ENCODE measurements at places on chromosomes 16 and 17.

DNA sequence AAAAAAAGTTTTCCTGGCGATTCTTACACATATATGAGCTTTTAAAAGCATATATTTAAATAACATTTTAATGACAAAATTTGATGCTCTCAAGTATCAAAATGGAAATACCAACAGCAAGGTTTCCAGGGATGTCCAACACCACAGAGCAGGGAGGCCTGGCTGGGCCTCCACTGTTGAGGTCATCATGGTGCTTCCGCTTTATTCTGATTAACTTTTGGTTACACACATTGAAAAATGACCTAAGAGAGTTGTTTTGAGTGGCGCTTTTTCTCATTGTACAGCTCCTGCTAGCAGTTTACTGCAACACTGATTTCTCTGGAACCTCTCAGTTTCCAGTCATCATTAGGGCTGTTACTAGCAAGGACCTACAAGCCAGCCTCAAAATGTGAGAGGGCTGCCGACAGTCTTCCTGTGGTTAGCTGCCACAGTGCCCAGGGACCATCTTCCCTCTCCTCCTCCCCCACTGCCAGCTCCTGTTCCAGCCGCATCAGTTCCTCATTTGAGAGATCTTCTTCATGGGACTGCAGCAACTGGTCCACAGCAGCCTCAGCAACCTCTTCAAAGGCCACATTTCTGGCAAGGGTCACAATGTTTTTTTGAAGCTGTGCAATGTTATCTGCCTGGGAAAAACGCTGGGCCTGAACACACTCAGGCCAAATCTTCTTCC lies 21.3 kb downstream of the DEF8 start:
- DNase-seq: no peak

DNA sequence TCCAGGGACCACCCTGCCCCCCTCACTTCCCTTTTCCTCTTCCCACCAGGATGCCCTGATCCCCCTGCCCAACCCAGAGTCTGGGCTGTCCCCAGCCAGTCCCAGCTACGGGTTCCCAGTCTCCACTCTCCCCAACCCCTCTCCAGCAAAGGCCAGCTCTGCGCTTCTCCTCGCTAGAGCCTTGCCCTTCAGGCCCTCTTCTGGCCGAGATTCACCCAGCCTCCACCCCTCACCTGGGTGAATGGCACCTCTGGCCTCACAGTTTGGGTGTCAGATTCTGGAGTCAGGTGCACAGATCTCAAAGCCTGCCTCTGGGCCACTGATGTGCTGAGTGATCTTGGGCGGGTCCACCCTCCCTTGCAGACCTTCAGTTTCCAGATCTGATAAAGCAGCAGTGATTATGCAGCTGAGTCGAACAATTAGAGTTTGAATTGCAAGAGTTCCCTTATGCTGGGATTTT lies 185.6 kb upstream of the TNRC6C start:
- DNase-seq: no peak

DNA sequence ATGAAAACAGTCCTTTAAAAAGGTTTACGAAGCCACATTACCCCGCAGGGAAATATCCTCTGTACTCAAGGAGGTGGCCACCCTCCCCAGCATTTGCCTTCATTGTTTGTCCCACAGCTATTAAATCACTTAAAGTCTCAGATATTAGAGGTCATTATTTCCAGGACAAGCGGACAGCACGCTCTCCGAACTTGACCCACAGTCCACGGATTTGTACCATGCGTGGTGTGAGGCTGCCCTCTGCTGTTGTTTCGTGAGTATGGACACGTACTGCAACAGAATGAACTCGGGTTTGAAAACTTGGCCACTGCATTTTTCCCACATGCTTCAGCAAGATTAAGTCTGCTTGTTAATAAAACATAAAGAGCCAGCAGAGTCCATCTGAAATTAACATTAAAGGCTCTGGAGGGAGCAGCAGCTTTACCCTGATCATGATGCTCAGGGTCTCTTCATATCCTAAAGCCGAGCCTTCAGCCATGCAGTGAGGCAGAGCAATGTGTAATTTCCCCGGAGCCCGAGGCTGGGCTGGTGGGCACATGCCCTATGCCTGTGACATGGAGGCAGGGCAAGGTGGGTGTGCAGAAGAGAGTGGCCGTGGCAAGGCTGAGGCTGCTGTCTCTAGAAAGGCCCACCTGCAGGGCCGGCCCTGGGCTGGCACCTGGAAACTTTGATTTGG lies 19.7 kb downstream of the MEAK7 start:
- DNase-seq: peak; percentile 66

DNA sequence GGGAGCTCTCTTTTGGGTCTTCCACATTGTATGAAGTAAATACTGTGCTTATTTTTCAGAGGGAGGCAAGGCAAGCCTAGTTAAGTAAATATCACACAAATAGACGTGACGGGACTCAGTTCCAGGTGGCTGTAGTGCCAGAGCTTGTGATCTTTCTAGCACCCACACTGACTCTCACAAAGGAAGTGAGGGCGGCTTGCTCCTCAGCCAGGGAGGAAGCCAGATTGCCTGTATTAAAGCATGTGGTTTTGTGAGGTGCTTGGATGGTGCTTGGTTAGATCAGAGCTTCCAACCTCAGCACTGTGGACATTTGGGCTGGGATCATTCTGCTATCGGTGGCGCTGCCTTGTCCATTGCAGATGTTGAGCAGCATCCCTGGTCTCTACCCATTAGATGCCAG lies 80.1 kb downstream of the VAT1L start:
- no peak for DNase-seq

- DNase-seq: no peak
Measured at GRCh38 chr16:25298165-25298872, 40.7 kb upstream of the ZKSCAN2 start.

Data from HEK293T (cell line).